LHCN-M2 (cell line): ENCODE measurements at places on chromosomes 16 and 17. TPM values are rescaled to one million over a fixed set of nuclear protein-coding genes. Genes with fewer than 3 reads are reported as not detected.

DNA sequence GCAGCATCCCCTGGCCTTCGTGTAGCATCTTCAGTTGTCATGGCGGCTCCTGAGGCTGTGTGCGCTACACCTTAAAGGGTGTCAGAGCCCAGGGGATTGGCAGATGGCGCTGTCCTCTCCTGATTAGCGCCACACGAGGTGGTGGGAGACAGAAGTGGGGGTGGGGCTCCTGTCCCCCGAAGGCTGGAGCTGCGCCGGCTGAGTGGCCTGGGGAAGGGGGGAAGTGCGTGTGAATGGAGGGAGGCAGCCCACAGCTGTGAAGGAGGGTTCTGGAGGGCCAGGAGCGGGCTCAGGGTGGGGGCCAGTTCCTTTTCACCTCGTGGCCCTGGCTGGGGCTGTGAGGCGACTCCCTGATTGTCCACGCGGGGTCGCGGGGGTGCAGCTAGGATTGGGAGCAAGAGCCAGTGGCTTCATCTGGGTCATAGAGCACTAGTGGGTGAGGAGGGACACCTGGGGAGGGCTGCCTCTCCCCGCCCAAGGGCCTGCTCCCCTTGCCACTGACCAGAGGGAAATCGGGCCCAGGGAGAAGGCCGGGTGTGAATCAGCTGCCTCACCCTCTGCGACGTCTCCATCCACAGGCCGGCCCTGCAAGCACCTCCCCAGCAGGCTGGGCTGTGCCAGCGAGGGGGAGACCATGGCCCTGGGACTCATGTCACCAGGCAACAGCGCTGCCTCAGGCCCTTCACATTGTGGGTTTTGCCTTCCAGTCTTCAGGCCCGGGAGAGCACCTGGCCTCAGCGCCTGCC, 14.1 kb downstream of the BAHCC1 start:
- DNase-seq, result no peak

DNA sequence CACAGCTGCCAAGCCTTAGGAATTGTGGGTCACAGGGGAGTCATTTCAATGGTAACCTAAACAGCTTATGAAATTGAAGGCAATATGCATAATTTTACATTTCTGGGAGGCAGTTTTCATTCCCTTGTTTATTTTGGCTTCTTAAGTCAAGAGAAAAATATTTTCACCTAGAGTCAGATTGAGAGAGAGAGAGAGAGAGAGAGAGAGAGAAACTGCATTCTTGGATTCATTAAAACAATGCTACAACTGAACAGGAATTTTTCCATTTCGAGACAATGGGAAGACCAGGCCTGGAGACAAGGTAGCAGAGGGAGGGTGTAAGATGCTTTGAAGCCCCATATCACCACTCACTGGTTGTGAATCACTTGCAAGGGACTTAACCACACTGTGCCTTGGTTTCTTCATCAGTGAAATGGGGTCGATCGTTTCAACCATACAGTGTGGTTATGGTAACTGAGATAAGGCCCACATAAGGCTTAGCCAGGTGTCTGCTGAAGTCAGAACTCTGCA, 224.7 kb upstream of the IRX3 start:
- peak; percentile 72 for DNase-seq

Gene TANC2
- 22.3 and 30.4 TPM in 2 replicates for total RNA-seq

DNA sequence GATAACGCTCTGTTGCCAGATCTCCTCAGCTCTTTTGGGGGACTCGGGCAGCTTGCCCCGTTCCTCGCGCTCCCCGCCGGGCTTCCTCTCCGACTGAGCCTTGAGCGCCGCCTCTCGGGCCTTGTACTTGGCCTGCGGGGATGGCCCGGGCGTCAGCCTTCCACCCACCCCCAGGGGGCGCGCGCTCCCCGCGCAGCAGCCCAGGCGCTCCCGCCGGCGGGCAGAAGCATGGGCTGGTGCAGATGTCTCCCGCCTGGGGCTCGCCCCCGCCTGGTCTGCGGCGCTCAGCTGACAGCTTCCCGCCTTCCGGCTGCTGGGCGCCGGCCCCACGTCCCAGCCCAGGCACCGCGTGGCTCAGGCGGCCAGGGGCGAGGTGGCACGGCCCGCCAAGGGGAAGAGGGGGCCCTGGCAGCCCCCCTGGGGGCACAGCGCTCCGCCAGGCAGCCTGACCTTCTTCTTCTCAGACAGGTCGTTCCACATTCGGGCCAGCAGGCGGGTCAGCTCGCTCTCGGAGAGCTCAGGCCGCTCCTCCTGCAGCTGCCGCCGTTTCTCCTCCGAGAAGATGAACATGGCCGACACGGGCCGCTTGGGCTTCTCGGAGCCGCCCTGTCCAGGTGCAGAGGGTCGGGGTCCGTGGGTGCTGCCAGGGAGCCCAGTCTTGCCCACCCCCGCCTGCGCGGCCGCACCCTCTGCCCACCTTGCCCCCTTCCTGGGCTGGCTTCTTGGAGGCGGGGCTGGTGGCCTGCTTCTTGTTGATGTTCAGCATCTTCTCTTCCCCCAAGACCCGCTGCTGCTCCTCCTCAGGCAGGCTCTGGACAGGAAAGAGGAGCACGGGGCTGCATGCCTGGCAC, 8.9 kb downstream of the UBTF start:
- DNase-seq, result peak; percentile 81

DNA sequence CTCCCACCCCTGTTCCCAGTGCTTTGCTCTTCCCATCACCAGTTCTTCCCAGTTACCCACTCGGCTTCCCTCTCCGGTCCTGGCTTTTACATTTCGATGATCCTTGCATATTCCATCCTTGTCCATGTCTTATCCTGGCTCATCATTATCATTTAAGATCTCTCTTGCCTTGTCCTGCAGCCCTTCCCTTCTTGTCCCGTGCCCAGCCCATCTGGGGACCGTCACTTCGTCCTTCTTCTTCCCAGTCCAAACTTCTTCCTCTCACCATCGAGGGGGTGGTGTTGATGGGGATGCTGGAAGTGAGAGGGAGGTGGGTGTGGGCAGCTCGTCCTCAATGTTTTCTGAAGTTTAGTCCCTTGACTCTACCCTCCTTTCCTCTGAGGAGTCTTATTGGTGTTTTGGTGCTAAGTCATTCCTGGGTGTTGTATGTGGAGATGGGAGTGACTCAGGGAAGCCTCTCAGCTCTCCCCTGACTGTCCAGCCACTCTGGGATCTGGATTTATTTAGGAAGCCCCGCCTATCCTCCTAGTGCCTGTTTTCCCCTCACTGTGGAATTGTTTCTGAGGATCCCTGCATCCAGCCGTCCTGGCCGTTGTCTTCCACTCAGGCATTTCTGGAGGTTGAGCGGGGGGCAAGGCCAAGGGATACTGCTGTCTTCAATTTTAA, 975 bp downstream of the SNX29 start:
- peak; percentile 68 for DNase-seq

DNA sequence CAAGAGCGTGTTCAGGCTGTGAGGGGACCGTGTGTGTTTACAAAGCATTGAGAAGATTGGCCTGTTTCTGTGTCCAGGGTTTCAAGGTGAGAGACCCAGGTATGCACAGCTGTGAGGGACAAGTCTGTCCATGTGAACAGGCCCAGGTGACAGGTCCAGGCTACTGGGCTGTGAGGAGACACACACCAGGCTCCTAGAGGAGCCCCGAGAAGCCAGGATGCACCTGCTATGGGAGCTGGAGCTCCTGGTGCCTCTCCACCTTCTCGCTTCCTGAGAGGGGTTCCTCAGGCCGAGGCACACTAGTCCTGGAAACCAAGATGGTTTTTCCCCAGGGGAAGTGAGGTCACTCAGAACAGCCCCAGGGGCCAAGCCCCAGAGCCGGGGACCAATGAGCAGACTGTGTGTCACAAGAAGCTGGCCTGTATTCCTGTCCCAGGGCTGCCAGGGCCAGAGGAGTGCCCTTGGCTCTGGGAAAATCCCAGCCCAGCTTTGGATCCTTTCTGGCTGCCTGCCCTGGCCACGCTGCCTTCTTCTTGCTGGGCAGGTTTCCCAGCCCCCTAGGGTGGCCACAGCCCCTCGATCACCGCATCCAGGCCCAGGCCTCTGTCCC, 153.4 kb upstream of the PLCG2 start:
- DNase-seq, result no peak
